Hair follicular keratinocyte (primary cell): ENCODE measurements at places on chromosomes 4 and X. TPM values are rescaled to one million over a fixed set of nuclear protein-coding genes. Genes with fewer than 3 reads are reported as not detected.

P2RY10 gene
- not detected in 2 replicates for total RNA-seq

ADAMTS3 gene
- total RNA-seq, result 0.08 and 0.30 TPM in 2 replicates

ZAR1 gene
- not detected in 2 replicates for total RNA-seq

SSX4B gene
- total RNA-seq, result not detected in 2 replicates

REST gene
- total RNA-seq, result 18.8 and 22.7 TPM in 2 replicates

FHDC1 gene
- total RNA-seq, result 2.3 and 6.6 TPM in 2 replicates

USP53 gene
- total RNA-seq, result 16.5 and 27.1 TPM in 2 replicates

GAGE12G gene
- not detected in 2 replicates for total RNA-seq

GPC3 gene
- not detected in 2 replicates for total RNA-seq

TMEM47 gene
- 1.6 and 5.8 TPM in 2 replicates for total RNA-seq

KLHL2 gene
- 15.0 and 15.8 TPM in 2 replicates for total RNA-seq

MAP7D2 gene
- total RNA-seq, result 0.62 and 1.1 TPM in 2 replicates
